ENCODE measurements at places on chromosomes 16 and 17.

DNA sequence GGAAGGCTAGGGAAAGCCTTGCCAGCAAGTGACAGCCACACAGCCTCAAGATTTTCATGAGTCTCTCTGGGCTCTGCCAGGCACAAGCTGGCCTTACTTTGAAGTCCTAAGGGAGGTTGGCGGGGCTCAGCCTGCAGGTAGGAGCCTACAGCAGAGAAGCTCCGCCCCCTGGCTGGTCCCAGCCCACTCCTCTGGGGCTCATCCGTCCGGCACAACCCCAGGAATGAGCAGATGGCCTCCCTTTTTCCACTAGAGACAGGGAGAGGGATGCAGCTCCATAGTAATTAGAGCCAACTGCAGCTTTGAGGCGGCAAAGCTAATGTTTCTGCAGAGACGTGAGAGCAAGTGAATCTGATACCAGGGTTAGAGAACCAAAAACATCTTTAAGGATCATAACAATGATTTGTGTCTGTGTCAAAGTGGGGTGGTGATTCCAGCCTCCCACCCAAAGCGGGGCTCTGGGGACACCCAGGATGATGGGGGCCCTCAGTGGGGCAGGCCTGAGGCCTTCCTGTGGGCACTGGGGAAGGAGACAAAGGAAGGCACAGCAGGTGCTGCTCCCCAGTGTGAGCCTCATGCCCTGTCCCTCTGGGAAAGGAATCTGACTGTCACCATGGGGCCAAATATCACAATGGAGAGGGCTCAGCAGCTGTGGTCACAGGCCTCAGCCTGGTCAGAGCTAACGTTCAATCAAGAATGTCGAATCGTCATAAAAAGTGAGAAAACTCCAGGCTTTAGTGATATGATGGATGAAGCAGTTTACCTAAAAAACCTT, 61.5 kb downstream of the RBFOX3 start:
- peak; percentile 40 for DNase-seq

DNA sequence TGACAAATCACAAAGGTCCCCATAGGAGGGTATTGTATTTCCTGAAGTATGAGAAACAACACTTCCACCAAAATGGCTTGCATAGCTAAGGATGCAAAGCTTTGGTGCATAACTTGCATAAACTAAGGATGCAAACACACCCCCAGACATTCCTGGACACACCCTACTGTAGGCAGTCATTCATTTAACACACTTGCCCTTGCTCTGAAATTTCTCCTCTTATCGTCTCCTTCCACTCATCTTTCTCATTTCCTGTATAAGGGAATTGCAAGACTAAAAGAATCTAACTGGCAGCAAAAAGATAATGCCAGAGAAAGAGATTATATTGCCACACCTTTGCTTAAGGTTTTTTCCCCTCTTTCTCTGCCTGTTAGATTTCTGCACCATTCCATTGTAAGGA, 28.3 kb downstream of the CHD9 start:
- no peak for DNase-seq

DNA sequence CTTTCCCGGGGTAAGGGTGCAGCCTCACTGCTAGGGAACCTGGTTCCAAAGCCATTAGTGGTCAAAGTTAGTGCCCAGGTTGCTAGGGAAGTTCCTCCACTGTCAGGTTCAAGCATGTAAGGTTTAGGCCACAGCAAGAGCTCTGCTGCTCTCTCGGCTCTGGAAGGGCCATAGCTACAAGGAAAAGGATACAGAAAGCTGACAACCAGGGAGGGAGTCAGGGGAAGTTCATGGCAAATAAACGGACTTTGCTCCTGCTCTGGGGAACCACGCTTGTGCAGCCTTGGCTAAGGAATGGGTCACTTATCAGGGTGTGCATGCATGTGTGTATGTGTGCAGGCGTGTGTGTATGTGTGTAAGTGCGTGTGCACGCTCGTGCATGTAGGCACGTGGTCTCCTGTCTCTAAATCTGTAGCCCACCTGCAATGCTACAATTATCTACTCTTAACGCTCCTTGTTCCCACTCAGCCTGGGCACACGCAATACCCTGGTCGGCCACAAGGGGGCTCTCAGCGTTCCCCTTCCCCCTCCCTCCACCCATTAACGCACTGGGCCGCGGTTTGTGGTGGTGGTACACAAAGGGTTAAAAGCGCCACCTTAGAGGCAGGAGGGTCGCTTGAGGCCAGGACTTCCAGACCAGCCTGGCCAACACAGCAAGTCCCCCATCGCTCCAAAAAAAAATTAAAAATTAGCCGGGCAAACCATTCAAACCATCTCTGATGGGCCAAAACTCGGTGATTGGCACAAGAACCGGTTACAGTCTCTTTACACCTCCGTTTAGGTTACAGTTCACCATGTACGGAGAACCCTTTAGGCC, 48.4 kb upstream of the KDM8 start:
- peak; percentile 80 for DNase-seq

GRCh38 chr17:65446838-65447526, 114.5 kb downstream of the AXIN2 start:
- no peak for DNase-seq

GRCh38 chr16:10616756-10617640, 36.6 kb upstream of the EMP2 start:
- peak; percentile 89 for DNase-seq

DNA sequence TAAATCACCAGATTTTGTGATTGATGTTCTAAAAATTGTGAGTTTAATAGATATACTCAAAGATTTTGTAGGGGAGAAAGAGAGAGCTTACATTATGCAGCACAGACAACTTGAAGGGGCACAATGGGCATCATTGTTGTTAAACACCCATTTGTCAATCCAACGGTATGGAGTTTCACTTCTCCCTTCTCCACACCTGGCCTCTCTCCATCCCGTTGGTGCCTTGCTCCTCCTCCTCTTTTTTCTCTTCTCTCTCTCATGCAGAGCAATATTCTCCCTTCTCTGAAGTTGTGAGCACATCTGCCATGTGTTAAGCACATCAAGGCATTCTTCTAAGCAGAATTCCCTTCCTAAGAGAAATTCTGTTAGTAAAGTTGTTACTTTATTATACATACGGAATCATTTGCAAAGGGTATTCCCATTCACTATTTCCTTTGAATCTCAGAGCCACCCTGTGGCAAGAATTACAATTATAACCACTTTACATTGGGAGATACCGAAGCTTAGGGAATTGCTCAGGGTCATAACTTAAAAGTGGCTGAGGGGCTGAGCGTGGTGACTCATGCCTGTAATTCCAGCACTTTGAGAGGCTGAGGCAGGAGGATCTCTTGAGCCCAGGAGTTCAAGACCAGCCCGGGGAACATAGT, 40.5 kb upstream of the SKAP1 start:
- no peak for DNase-seq

GRCh38 chr17:29905086-29905878, 24.7 kb downstream of the SSH2 start:
- no peak for DNase-seq

DNA sequence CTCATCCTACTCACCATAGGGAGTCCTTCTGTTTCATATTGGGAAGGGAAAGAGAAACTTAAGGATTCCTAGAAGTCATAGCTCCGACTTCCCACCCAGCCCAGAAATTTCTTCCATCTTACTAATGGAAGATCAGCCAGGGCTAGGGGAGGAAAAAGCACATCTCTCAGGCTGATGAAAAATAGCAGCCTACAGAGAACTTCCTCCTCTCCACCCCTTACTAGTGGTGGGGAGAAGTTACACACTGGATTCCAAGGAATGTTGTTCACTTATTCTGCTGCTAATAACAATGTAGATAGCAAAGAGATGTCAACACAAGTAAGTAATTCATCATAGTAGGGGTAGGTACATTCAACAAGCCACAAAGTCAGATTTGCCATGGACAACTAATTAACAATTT, 94.4 kb downstream of the SPACA3 start:
- DNase-seq = no peak

DNA sequence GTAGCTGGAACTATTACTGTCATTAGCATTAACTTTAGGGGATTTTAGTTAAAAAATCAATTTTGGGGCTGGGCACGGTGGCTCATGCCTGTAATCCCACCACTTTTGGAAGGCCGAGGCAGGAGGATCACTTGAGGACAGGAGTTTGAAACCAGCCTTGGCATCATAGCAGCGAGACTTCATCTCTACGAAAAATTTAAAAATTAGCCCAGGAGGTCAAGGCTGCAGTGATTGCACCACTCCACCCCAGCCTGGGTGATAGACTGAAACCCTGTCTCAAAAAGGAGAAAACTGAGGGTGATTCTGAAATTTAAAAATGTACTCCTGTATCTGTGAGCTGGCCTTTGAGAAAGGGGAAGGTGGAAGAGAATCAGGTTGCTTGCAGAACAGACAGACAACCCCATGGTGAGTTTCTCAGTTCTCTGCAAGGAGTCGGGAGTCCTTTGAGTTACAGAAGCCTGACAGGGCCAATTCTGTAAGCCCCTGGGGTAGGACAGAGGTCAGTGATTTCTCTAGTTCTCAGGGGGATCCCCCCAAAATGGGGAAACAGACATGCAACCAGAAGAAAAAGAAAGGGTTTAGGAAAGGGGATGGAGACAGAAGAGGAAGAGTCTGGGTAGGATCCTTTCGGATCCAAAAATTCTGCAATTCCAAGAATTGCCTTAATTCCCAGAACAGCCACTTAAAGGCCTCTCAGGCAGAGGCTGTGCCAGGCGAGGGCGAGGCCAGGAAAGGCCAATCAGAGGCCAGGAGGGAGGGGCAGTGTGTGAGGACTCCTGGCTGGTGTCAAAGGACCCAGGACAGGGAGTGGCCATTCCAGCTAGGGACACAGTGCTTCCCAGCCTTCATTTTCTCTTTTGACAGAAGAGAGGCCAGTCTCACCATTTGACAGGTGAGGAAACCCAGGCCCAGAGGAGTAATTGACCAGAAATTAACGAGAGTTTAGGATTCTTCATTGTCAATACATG, 6.7 kb downstream of the NUPR1 start:
- DNase-seq = peak; percentile 91

DNA sequence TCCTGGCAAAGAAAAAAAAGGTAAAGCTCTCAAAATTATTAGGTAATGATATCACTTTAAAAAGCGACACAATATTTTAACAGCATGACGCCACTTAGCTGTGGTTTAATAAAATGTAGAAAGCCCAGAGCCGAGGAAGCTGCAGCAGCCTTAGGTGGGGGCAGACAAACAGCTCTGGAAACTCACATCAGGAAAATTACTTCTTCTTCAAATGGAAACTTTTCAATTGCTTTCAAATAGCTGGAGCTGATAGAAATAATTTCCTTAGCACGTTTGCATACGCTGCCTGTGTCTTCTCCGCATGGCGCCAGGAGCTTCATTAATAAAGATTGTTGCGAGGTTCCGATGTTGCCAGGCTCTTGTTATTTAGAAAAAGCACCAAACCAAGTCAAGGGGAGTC, 835.3 kb upstream of the EEF2KMT start:
- no peak for DNase-seq

DNA sequence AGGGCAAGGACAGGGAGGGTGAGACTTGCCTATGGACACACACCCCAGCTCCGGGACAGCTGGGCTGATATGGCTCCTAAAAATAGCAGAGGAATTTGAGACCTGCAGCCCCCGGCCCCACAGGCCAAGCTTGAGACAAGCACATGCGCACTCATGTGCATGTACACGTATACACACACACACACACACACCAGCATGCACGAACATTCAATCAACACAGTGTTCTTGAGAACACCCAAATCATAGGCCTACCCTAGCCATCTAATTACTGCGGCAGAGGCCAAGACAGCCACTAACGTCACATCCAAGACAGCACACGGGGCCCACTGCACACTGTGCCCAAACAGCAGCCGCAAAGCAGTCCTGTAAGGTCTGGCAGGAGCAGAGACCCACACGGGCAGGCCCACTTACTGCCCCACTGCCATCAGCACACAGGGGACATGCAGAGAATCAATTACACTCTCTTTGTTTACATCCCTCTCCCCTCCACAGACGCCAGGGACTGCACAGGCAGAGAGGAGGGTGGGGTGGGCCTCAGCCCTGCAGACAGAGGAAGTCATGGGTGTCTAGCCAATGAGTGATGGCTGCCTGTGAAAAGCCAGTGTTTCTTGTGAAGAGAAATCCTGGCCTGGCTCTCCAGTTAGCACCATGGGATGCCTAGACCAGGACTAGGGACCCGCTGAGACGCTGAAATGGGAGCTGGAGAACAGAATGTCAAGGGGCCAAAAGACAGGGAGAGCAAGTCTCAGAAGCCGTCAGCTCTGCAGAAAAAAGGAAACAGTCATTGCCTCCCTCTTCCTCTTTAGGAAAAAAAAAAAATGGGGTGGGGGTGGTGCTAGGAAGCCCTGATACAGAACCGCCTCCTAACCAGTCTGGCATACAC, 39.3 kb downstream of the MYO18A start:
- DNase-seq = no peak

- no peak for DNase-seq
Observed at GRCh38 chr16:58661199-58661830, 23.3 kb downstream of the SLC38A7 start.

GRCh38 chr16:54568906-54569807, 282.6 kb upstream of the IRX3 start:
- DNase-seq = no peak

DNA sequence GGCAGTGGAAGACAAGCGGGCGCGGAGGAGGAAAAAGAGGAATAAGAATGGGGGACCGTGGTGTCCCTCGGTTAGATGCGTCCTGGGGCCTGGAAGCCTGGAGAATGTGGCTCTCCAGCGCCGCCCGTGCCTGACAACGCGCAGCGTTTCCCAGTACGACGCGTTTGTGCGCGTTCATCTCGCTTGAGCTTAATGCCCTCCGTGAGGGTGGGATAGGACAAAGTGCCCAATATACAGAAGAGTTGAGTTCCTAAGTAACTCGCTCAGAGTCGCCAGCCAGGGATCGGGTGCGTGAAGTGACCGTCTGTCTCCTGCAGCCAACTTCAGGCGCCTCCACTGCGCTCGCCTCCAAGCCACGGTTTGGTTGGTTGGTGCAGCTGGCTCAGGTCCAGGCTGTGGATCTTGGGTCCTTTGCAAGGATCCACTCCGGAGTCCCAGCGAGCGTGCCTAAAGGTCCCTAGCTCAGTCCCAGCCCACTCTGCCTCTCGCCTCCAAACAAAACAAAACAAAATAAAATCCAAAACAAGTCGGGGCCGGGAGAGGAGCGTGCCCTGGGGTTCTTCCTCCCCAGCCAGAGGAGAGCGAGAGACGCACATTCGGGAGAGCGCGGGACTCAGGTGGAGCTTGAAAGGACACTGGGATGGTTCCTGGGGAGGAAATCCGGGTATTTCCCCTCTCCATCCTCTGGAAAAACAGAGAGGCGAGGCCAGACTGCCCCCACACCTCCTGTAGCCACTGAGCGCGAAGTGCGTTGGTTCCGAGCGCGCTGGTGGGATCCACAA, 974 bp downstream of the GALR2 start:
- DNase-seq = peak; percentile 61

DNA sequence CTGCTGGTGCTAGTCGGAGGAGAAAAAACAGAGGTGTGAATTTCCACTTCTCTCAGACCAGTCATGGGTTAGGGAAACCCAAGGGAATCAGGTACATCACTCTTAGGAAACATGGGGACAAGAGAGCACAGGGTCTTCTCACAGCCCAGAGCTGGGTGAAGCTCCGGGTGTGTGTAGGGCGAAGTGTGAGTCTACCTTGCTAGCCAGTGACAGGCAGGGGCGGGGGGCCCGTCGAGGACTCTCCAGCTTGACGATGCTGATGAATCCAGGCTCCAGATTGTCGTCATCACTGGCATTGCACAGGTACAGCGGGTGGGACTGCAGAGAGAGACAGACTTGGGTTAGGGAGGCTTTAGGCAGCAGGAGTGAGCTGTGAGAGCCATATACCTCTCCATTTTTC, 18.7 kb upstream of the SUPT4H1 start:
- DNase-seq = no peak

Data from upper lobe of right lung (tissue), 1 donor.